ENCODE measurements at places on chromosomes 7 and 10. TPM values are rescaled to one million over a fixed set of nuclear protein-coding genes. Genes with fewer than 3 reads are reported as not detected.
A peak's percentile ranks its signal among the peaks of the same experiment; 100 is the strongest.

DNA sequence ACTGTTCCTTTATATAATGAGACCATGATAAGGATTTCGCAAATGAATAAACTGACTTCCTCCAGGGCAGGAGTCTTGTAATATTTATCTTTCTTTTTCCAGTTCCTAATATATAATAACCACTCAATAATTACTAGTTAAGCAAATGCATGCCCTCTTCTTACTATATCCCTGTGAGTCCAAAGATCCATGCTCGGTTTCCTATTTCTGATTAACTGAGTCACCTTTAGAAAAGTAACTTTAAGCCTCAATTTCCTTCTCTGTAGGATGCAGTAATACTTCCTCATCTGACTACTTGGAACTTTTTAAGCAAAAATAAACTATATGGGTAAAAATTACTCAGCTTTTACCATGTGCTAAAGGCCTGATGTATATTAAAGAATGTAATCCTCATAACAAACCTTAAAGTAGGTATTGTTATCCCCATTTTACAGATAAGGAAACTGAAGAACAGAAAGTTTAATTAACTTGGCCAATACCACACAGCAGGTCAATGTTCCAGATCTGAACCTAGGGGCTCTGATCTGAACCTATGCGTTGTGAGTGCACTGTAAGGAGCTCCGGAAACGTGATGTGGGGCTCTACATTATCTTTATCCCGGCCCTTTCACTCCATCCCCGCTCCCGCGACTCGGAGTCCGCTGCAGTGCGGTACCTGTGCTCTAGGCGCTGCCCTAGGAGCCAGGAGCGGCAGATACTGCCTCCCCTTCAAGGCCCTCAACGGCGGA is 458 bp downstream of the COX15 start:
- DNase-seq: no peak

DNA sequence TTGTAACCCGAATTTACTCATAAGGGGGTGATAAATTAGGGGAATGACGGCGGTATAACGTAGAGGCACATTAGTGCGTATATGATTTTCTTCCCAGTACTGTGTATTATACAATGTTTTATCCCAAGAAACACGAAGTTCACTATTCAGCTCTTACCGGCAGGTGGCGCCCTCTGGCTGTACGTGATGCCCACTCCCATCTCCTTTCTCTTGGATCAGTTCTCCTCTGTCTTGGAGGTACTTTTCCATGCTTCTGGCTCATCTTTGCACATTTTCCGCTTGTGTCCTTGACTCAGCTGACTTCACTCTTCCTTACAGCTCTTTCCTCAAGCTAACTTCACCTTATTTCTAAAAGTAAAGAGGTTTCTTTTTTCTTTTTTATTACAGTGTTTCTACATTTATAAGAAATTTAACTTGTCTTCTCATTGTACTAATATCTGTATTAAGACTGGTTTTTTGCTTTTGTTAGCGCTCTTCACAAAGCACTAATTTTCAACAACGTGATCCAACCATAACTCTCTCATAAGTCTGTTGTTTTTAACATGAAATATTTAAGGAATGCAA is 21.3 kb downstream of the TMEM176B start:
- peak; percentile 98 for DNase-seq

DNA sequence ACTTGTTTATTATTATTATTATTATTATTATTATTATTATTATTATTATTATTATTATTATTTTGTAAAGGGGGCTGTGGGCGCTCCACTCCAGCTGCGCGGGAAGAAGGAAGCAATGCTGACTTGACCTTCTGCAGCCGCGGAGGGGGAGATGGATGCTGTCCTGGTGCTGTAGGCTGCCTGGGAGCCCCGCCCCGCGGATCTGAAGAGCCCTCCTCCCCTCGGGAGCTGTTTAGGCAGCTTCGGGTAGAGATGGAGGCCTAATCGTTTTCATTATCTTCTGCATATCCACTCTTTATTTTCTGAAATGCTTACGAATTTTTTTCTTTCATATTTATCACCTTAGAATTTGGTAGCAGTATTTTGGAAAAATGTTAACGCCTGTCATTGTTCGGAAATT is 101.2 kb upstream of the KLF6 start:
- no peak for DNase-seq

- no peak for DNase-seq
These were observed 66.8 kb downstream of the RHOBTB1 start for GRCh38 chr10:60877061-60877776.

Gene TEX36
- not detected for total RNA-seq

DNA sequence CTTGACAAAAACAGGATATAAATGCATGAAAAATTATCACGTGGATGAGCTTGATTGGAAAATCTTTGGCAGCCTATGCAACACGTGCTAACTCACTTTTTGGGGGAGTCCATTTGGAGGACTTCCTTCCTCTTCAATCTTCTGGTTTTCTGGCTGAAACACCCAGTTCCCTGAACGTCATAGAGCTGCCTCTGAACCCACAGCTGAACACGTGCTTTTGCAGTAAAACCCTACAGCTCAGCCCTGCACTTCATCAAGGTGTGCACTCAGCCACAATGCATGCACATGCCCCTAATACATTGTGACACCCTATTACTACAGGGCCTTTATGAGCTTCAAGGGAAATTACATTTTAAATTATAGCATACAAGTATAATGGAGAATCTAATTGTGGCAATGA is 808.7 kb upstream of the AUTS2 start:
- DNase-seq: no peak

DNA sequence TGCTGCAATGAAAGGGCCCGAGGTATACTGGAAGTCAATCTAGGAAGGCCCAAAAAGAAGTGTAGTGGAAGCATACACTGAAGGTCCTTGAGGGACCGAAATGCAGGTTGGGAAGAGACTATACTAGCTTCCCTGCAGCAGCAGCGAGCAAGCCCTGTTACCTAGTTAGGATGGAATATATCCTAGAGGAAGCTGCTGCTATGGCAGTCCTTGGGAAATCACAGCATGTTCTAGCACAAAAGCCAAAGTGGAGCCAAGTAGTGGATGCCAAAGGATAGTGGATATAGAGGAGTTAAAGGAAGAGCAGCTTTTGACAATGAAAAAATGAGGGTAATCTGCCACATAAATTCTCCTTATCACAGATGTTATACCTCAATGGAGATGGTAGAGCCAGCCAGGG is 123.8 kb upstream of the STARD3NL start:
- no peak for DNase-seq

GRCh38 chr10:123729523-123729922 is 63.4 kb downstream of the GPR26 start:
- no peak for DNase-seq

DNA sequence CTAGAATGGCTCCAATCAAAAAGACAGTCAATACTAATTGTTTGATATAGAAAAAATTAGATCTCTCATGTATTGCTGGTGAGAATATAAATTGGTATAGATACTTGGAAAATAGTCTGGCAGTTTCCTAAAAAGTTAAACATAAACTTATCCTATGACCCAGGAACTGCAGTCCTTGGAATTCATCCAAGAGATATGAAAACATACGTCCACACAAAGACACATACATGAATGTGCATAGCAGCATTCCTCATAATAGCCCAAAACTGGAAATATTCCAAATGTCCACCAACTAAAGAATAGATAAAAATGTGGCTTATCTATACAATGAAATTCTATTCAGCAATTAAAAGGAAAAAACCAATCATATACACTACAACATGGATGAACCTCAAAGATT is 128.4 kb downstream of the ZFAND4 start:
- DNase-seq: no peak

GRCh38 chr7:80385508-80385907 is 126.4 kb downstream of the GNAT3 start:
- peak; percentile 41 for DNase-seq
